ENCODE measurements at places on chromosomes 4 and X. TPM values are rescaled to one million over a fixed set of nuclear protein-coding genes. Genes with fewer than 3 reads are reported as not detected.

DCAF8L2 gene
- not detected for total RNA-seq

DCAF12L2 gene
- 0.17 TPM for total RNA-seq

XK gene
- total RNA-seq: 0.27 TPM

HPGD gene
- total RNA-seq: 52.9 TPM

CCDC149 gene
- total RNA-seq: 1.4 TPM

UCP1 gene
- not detected for total RNA-seq
